ENCODE measurements at places on chromosomes 11 and 22.

GRCh38 chr11:119092880-119093842 lies 8.5 kb downstream of the HMBS start:
- no peak for DNase-seq

- DNase-seq = no peak
Measured at GRCh38 chr11:28195449-28195848, 87.3 kb downstream of the METTL15 start.

GRCh38 chr11:10349806-10350205 lies 44.9 kb downstream of the ADM start:
- DNase-seq = peak; percentile 22

DNA sequence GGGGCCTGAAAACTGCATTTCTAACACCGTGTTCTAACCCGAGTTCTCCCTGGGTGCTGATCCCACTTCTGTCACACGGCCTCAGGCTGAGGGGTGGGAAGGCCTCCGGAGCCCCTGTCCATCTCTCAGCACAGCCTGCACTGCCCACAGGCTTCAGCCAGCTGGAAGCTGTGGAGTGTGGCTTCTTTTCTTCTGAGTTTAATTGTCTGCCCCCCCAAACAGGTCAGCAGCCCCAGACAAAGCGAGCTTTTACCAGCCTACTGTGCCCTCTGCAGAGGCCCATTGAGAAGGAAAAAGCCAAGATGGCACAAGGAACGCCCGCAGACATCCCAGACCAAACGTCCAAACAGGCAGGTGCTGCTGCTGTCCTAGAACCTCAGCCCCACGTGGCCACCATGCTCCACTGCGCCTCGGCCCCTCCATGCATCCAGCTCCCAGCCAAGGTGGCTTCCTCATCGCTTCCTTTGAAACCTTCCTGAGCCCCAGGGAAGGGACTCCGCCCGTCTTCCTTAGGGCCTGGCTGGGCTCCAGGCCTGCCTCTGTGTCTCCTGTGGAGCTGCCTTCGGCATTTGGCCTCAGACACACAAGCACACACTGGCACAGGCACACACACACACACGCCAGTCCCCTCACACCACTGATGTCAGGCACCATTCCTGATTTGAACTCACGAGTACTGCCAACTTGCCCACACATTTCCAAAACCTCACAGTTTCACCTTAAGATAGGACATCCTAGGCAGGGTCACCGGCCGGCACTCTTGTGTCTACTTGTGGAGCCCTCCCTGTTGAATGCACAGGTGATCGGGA lies 1.7 kb downstream of the MOB2 start:
- no peak for DNase-seq

GRCh38 chr22:19615001-19615461 lies 90.8 kb upstream of the CLDN5 start:
- no peak for DNase-seq

DNA sequence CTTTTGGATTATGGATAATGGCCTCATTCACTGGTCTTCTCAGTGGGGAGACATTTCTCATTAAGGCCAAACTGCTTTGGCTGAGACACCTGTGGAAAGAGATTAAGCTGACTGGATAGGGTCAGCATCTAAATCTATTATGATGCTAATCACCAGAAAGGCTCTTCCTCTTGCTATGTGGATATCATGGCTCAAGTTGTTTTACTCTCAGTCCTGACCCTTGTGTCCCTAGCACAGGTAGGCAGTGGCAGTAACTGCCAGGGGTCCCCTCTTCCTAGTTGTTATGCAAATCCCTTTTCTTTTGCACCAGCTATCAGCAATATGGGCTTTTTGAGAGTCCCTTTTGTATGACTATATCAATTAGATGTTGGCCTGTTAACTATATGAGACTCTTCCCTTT lies 335.7 kb upstream of the PLET1 start:
- no peak for DNase-seq

DNA sequence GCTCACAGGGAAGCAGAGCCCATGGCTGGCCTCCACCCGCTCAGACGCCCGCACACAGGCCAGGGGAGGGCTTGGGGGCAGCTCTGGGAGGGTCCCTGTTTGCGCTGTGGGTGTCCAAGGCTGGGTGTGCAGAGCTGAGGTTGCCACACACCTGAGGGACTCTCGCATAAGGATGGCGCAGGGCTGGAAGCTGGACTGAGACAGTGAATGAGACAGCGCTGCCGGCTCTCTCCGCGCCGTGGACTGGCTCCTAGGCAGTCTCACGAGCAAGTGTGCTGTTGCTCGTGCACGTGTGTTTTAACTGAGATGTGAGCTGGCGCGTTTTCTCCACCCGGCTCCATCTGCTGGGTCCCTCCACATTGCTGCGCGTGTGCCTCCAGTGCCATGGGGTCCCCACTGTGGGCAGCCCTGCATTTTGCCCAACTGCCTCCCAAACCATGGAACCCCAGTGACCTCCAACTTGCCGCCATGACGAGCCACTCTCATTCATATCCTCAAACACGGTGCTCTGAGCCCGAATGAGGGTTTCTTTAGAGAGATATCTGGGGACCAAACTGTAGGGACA lies 4.2 kb upstream of the BID start:
- DNase-seq = no peak

DNA sequence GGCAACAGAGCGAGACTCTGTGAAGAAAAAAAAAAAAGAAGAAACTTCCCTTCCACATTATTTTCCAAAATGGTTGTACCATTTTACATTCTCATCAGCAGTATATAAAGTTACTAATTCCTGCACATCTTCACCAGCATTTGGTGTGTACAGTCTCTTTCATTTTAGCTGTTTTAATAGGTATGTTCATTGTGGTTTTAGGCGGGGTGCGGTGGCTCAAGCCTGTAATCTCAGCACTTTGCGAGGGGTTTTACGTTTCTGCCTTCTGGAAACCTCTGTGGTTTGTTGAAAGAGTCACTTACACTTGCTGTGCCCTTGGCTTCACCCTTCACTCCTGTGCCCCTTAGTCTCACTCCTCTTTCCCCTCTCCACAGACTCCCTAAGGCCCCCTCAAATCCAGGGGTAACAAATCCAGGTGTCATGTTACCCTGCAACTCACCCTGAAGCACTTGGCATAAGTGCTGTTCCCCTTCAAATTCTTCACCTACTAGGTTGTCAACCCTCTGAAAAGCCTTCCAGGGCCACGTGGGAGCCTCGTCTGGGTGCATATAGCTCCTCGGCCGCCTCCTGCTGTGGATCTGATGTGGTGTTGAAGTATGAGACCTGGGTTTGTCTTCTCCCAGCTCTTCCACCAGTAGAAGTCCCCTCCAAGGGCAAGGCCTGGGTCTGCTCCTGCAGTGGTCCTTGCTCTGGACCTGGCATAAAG lies 20.8 kb downstream of the TOB2 start:
- DNase-seq = no peak

GRCh38 chr11:119780222-119780953 lies 51.4 kb upstream of the NECTIN1 start:
- DNase-seq = no peak

- DNase-seq = no peak
Measured at GRCh38 chr11:9562716-9563115, 10.8 kb upstream of the WEE1 start.

GRCh38 chr11:96474263-96474662 lies 84.5 kb downstream of the JRKL start:
- no peak for DNase-seq

- DNase-seq = no peak
Measured at GRCh38 chr11:67468056-67468455, 995 bp downstream of the TMEM134 start.

- DNase-seq = no peak
Measured at GRCh38 chr11:67274768-67275605, 8.7 kb downstream of the GRK2 start.

DNA sequence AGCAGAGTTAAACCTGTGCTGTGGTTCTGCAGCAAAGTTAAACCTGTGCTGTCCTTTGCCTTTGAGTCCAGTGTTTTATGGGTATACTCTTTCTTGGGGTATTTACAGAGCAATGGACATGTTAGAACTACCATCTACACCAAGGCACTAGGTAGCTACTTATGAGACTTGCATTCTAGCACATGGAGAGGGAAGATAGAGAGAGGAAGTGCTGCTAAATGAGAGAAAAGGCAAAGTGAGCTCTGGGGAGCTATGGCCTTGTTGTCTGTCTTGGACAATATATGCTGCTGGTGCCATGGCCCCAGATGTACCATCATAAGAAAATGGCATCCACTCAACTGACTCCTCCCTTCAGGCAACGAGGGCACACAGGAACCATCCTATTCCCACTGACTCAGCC lies 91.5 kb downstream of the SLC1A2 start:
- no peak for DNase-seq

GRCh38 chr11:31414338-31414737 lies 44.7 kb downstream of the DNAJC24 start:
- no peak for DNase-seq

GRCh38 chr11:124736736-124737135 lies 3.0 kb upstream of the NRGN start:
- no peak for DNase-seq

DNA sequence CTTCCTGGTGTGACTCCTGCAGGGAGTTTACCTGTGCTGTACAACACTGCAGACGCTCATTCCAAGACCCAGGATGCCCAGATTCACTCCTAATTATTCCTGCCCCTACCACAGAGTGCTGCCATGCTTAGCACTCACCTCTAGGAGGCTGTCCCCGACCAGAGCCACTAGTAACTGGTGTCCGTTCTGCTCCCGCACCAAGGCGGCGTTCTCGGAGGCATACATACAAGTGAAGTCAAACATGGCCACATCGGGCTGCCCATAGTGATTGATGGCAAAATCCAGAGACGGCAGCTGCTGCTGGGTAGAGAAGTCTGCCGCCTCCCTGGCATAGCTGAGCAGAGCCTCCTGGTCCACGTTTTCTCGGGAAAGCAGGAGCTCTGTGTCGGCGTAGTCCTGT lies 122.3 kb upstream of the BID start:
- DNase-seq = no peak

GRCh38 chr11:126404367-126404766 lies 48.9 kb downstream of the ST3GAL4 start:
- DNase-seq = no peak

- no peak for DNase-seq
Measured at GRCh38 chr11:66568124-66568916, at the start of gene CTSF. CTSF (minus strand) TSS chr11:66568606; CDS start chr11:66568486, 120 bp downstream.

- DNase-seq = no peak
Measured at GRCh38 chr11:15195454-15196200, 80.9 kb downstream of the INSC start.

DNA sequence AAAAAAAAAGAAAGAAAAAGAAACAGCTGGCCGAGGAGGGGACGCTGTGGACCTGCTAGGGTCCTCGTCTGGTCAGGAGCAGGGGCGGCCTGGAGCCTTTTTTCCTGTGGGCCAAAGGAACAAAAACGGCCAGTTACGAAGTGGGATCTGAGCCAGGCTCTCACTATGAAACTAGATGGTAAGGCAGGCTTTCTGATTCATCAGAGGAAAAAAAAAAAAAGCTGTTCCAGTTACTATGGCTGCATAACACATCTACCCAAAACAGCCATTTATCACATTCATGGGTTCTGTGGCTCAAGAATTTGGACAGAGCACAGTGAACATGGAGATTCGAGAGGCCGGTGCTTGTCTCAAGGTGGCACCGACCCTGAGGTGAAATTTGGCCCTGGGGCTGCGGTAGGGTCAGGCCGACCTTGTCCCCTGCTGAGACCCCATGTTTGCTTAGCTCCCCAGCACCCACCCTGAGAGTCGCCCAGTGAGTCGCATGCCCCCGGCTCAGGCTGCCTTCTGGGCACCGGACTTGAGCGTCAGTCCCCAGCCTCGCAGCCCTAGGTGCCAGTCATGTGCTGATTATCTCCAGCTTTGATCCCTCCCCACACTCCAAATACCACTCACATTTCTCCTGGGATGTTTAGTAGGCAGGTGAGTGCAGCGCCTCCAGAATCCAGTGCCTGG lies 34.2 kb downstream of the MRGPRD start:
- DNase-seq = no peak

GRCh38 chr11:128933481-128934178 lies 9.0 kb downstream of the TP53AIP1 start:
- DNase-seq = no peak
